ENCODE measurements at places on chromosomes 6 and 20.
A peak's percentile ranks its signal among the peaks of the same experiment; 100 is the strongest.

DNA sequence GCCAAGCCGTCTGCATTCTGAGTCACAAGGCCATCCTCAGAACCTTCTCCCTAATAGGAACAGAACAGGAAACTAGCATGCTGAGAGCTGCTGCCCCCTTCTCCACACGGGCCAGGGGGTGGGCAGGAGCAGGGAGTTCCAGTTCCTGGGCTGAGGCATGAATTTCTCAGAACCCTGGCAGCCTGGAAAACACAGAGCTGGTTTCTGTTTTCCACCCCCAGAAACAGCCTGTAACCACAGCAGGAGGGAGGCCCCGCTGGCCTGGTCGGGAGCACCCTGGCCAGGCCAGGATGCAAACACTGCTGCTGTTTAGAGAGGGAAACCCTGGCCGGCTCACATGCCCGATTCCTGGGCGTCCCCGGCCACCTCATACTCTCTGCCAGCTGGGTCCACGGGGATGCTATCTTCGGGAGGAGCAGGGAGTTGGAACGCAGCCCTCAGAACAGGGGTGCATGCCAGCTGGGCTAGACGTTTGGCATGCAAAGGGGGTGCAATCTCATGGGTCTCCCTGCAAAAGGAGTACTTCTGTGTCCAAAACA is 130.1 kb downstream of the NFATC2 start:
- no peak for DNase-seq

GRCh38 chr6:162258647-162259046 is 468.9 kb downstream of the PRKN start:
- DNase-seq = no peak

- no peak for DNase-seq
Measured at GRCh38 chr20:4076671-4077070, 61.3 kb upstream of the RNF24 start.

DNA sequence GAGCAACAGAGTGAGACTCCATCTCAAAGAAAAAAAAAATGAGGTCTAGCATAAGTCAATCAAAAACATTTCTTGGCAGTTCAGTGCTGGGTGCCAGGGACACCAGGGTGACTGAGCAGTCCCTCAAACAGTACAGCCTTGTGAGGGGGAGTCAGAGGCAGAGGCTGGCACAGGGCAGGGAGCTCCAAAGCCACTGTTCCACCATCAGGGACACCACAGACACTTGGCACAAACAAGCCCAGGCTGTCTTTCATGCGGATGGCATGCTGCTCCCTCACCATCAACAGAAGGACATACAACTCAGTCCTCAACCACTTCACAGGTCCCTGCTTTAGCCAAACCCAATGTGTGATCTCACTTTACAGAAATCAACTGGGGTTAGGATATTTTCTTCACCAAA is 36.0 kb upstream of the GRM4 start:
- DNase-seq = no peak

GRCh38 chr6:147999001-147999540 is 343.6 kb upstream of the SASH1 start:
- no peak for DNase-seq

GRCh38 chr6:35788423-35788982 is 7.7 kb downstream of the CLPSL1 start:
- DNase-seq = no peak

- DNase-seq = no peak
Measured at GRCh38 chr6:30601815-30602641, 15.0 kb downstream of the PPP1R10 start.

- DNase-seq = no peak
Measured at GRCh38 chr20:59575653-59576052, 28.7 kb upstream of the PHACTR3 start.

DNA sequence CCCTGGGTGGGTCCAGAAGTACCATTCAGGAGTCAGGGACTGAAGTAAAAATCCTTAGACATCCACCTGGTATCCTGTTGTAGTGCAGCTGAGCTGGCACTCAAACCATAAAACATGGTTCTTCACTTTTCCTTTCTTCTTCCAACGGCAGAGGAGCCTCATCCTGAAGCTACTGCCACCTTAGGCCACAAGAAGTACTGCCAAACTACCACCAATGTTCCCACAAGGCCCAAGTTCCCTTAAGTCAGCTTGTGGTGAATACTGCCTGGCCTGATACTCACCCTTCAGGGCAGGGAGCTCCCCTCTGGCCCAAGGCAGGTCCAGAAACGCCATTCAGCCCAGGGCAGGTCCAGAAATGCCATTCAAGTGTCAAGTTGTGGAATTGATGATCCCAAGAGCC is 1053.4 kb upstream of the CITED2 start:
- no peak for DNase-seq

GRCh38 chr20:62349556-62350097 is 17.5 kb downstream of the LAMA5 start:
- no peak for DNase-seq

- no peak for DNase-seq
Measured at GRCh38 chr6:131937226-131937625, 13.9 kb downstream of the CCN2 start.

- no peak for DNase-seq
Measured at GRCh38 chr6:148324297-148324985, 18.2 kb upstream of the SASH1 start.

GRCh38 chr20:63205896-63206295 is 10.0 kb downstream of the YTHDF1 start:
- no peak for DNase-seq

- no peak for DNase-seq
Measured at GRCh38 chr6:148507774-148508173, 165.1 kb downstream of the SASH1 start.

- no peak for DNase-seq
Measured at GRCh38 chr20:57198132-57199072, 68.0 kb downstream of the BMP7 start.

- DNase-seq = no peak
Measured at GRCh38 chr6:126131246-126131645, 144.9 kb downstream of the TRMT11 start.

GRCh38 chr6:165931675-165932074 is 236.0 kb downstream of the TBXT start:
- DNase-seq = no peak

DNA sequence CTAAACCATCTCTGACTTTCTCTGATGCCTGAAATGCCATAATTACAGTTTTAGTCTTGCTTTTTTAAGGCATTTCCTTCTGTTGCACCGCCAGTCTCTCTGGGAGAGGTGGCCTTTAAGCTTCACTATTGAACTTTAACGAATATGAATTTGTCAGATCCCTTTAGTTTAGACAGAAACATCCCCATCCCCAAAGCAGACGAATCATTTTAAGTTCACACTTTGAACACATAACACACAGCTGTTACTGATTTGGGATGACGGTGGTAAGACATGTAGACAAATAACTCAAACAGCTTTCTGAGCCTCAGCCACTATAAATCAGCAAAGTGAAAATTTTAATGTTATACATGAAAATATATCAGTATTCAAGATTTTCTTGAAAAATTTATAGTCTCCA is 7.2 kb upstream of the IPCEF1 start:
- no peak for DNase-seq

DNA sequence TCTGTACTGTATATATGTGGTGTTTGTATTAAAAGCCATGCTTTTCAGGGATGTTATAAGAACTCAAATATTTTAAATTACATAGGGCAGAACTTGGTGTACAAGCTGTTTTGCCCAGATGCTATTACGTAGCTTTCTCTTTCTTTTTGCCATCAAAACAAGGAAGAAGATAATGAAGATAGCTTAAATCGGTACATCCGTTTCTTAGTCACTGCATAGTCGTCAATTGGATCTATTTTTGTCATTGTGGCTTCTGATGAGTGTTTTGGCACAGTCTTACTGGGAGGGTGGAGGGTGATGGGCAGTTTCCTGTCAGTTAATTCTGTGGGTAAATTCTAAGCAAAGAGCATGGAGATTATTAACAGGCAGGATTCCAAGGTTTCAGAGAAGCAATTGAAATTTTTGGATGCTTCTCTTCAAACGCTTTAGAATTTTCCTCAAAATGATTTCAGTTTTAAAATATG is 649.1 kb upstream of the GJE1 start:
- peak; percentile 76 for DNase-seq

DNA sequence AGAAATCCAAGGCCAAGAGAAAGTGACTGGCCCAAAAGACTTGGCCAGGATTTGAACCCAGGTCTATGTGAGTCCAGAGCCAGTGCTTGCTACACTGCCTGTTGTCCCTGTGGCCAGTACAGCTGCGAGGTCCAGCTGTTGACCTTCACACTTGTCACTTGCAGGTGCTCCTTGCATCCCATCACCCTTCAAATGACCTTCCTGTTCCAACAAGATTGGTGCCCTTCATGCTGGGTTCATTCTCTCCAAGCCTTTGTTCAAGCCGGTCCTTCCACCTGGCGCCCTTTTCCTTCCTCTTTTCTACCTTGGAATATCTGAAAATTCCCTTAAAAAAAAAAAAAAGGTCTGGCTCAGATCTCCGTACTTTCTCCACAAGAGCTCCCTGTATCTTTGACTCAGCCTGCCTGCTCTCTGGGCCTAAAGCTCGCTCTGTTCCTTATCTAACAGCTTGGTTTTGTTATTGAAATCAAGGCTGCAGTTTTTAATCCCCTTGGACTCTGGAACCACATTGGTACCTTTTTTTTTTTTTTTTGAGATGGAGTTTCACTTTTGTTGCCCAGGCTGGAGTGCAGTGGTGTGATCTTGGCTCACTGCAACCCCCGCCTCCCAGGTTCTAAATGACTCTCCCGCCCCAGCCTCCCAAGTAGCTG is 22.2 kb upstream of the MRPS18A start:
- DNase-seq = no peak

GRCh38 chr20:41167118-41167470 is 29.8 kb downstream of the PLCG1 start:
- DNase-seq = no peak

- no peak for DNase-seq
Measured at GRCh38 chr6:152673236-152673635, 24.5 kb upstream of the MYCT1 start.

DNA sequence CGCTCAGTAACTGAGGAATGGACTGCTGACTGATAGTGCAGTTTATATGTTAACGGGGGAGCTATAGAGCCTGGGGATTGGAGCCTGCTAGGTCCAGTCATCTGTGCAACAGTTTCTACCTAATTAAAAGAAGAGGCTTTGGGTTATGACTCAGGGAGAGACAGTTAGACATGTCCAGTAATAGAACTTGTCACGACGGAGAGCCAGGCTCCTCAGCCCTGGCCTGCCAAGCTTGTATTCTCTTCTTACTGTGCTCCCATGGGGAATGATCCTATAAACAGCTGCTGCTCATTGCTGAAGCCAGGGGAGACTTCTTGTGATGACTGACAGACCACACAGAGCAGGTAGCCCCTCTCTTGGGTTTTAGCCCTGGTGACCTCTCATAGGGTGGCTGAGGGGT is 69.3 kb downstream of the SYNJ2 start:
- no peak for DNase-seq

GRCh38 chr6:156848533-156848932 is 71.4 kb downstream of the ARID1B start:
- DNase-seq = no peak

Measured in stomach (tissue), 19 donors.